ENCODE measurements at places on chromosomes 6 and 20.

GRCh38 chr20:63404129-63405085 lies 43.3 kb upstream of the CHRNA4 start:
- DNase-seq = no peak

GRCh38 chr6:156269751-156270369 lies 507.3 kb upstream of the ARID1B start:
- no peak for DNase-seq

- DNase-seq = peak; percentile 35
These were observed 31.8 kb downstream of the SUN5 start for GRCh38 chr20:32972181-32973076.

DNA sequence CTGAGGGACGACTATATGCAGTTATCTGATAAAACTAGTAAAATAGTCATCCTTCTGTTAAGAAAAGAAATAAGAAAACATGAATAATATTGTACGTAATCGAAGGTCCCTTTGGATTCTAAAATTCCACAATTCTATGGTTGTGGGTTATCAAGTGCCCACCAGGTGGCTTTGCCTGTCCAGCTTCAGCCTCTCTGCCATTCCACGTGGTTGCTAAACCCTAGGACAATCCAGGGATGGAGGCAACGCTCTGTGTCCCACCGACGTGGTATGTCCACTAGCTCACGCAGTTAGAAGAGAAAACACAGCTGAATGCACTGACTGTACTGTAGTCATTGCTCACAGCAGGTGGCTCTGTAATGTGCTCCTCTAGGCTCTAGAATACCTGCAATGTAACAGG lies 349.3 kb downstream of the FARS2 start:
- DNase-seq = no peak

GRCh38 chr6:37143585-37143984 lies 26.4 kb upstream of the PIM1 start:
- no peak for DNase-seq

DNA sequence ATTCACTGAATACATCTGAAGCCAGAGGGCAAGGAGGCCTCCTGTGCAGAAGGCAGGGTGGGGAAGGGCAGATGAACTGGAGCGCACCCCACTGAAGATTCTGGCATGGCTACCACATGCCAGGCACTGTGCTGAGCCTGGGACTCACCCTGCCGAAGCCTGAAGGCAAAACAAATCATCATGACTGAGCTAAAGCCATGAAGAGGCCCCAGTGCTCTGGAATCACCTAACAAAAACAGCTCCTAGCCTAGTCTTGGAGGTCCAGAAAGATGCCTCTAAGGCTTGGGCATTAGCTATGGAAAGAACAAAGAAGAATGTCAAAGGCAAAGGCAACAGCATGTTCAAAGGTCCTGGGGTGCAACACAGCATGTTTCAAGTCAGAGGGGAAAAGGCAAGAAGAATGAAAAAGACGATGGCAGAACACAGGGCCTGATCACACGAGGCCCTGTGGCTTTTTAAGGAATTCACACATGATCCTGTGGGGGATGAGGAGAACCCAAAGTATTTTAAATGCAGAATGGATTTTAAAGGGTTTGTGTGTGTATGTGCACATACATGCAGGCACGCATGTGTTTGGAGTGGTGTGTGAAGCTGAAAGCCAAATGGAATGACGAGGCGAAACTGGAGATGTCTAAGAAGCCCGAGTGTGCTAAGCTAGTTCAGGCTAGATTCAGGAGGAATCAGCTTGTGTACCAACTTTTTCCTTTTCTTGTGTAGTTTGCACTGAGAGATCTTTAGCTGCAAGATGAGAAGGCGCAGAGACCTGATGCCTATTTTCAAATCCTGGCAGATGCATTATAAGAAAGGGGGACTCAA lies 261.4 kb downstream of the ZNF217 start:
- DNase-seq = no peak

GRCh38 chr6:17622144-17622543 lies 22.0 kb downstream of the FAM8A1 start:
- no peak for DNase-seq

DNA sequence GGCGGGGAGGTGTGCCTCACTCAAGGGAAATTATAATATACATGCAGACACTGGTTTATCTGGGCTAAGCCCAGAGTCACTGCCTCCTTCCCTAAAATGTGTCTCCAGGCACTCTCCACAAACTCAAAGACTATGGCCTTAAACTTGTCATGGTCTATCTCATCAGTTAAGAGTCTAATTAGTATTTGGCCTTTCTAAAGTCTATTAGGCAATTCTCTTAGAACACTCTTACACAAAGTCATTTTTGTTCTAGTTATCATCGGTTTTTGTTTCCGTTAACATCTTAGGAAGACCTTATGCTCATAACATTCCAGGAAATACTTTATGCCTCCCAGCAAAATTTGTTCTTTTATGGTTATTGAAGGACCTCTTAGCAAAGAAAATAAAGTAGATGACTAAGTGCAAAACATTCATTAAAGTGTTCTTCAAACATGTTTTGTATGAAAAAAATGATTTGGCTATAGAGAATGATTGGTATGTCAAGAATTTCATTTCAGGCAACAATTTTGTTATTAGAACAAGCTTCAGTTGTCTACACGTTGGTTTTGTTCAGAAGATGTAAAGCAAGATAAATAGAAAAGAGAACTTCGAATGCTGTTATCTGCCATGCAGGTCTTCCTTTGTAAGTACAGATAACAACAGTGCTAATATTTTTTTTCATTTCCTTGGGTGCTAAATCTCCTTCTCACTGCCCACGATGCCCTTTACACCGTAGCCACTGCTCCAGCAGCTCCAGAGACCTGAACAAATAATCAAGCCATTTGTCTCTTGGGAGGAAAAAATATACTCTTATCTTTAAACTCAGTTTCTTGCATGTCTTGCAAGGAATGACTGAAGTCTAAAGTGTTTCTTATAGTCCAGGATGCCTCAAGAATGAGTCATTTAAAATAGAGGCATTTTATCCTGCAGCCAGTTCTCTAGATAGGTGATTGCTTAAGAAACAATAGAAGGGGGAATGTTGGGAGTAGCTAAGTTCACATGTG lies 170.4 kb downstream of the HTR1B start:
- DNase-seq = no peak

DNA sequence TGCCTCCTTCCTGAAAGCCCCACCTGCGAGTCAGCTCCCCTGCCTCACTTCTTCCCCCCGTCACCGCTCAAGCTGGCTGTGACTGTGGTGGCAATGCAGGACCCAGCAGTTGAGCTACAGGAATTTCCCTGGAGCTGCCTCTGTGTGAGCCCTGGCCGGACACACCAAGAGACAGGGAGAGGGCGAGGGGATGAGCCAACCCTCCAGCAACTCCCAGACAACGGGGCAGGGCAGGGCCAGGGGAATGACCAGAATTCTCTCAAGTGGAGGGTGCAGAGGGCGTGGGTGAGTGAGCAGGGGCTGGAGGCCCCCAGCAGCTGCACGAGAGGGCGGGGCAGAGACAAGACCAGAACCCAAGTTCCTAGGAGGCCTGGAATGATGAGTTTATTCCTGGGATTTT lies 4.9 kb upstream of the ARFGAP1 start:
- DNase-seq = no peak

DNA sequence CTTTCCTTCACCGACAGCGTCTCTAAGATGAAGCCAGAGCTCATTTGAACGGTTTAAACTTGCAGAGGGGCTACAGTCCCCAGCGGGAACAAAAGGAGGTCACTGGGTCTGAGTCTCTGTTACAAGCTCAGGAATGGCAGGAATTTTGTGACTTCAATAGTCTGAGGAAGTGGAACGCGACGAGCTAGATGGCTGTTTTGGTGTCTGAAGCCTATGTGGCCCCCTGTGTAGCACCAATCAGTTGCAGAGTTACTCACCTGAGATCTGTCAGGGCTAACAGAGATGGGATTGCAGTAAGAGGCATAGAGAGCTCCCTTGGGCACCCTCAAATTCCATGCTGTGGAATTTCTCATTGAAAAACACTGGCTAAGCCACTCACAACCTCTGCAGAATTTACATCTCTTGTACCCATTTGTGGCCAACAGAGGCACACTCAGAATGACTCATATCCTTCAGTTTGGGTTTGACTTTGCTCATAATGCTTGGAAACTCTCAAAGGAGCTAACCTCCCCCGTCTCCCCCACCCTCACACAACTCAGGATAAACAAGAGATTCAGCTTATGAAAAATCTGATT lies 7.1 kb upstream of the TCP11 start:
- peak; percentile 87 for DNase-seq

DNA sequence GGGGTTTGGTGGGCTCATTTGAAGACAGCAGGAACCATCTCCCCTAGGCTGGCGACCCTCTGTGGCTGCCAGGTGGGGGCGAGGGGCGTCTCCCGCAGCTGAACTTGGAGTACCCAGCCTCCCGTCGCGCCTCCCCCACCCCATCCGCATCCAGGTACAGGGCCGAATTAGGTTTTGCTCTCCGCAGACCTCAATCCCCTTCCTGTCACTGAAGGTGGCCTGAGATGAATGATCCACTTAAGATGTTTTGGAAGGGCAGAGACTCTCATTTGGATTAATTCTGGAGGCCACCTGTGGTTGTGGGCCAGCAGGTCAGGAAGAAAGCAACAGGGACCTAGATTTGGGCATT lies 493 bp downstream of the CD83 start:
- no peak for DNase-seq

GRCh38 chr20:51284871-51285270 lies 257.6 kb downstream of the NFATC2 start:
- DNase-seq = no peak

DNA sequence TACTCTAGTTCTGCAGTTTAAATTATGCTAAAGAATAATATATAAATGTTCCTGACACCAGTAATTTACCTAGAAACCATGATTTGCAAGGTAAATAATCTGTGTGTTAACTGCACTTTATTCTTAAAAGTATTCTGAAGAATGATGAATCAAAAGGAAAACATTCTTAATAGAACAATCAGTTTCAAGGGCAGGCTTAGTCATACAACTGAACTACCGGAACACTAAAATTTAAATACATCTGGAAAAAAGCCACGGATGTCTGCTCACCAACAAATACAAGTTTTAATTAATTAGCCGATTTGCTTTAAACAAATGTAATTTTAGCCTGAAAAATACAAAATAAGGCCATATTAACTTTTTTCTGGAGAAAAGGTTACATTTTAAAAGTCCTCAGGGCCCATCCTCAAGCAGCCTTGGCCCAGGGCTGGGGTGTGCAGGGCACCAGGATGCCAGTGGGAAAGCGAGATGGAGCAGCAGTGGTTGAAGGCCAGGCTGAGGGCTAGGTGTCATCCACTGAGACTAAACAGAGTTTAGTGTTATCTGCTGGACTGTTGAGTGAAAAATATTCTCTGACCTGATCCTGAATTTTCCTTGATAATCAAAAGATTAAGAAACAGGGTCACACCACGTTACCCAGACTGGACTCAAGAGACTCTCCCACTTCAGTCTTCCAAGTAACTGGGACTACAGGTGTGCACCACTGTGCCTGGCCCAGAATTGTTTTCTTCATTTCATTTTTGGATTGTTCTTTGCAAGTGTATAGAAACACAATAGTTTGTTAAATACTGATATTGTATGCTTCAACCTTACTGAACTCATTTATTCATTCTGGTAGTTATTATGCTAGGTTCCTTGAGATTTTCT lies 88.2 kb upstream of the DST start:
- DNase-seq = peak; percentile 71

GRCh38 chr6:125658759-125659431 lies 90.5 kb upstream of the HEY2 start:
- peak; percentile 91 for DNase-seq

- DNase-seq = peak; percentile 42
These were observed 32.0 kb upstream of the PCMTD2 start for GRCh38 chr20:64223526-64224067.

- peak; percentile 56 for DNase-seq
These were observed 13.2 kb upstream of the HMGA1 start for GRCh38 chr6:34223381-34223955.

- no peak for DNase-seq
These were observed 3.6 kb downstream of the IPCEF1 start for GRCh38 chr6:154352898-154353585.

DNA sequence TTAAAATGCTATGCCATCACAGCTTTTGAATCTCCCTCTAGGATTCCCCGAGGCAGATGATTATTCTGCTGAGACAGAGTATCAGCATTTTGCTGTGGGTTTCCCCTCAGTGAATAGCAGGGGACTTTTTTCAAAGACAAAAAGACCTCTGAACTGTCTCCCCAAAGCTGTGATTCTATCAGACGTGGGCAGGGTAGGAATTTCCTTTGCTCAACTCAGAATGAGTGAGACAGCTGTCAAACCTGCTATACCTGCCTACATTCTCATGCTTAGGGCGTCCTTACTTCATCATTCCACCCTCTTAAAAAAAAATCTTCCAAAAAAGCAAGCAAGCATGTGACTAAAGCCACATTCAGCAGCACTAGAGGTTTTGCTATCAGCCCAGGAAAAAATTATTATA lies 147.6 kb upstream of the FAM83B start:
- DNase-seq = no peak

DNA sequence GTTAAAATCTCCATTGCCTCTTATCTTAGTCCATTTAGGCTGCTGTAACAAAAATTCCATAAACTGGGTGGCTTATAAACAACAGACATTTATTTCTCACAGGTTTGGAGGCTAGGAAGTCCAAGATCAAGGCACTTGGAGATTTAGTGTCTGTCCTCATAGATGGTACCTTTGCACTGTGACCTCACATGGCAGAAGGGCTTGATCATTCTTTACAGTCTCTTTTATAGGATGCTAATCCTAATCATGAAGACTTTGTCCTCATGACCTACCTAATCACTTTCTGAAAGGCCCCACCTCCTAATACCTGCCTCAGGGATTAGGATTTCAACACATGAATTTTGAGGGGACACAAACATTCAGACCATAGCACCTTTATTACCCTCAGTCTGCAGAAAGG lies 6.6 kb downstream of the GLO1 start:
- DNase-seq = no peak
